ENCODE measurements at places on chromosomes 12 and 14. TPM values are rescaled to one million over a fixed set of nuclear protein-coding genes. Genes with fewer than 3 reads are reported as not detected.

DNA sequence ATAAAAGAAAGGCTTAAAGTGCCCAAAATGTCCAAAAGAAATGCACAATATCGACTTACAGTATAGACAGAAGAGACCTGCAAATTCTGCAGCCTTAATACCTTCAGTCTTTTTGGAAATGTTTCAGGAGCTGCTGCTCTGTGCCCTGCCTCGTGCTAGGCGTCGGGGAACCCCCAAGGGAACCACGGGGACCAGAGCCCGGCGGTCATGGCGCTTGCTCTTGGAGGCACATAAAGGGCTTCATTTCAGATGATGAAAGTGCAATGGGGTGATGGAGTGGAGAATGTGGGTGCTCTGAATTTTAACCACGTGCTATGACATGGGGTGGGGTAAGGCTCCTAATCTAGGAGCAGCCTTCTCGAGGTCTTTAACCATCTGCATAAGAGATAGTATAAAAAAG lies 14.8 kb upstream of the AACS start:
- DNase-seq: no peak

DNA sequence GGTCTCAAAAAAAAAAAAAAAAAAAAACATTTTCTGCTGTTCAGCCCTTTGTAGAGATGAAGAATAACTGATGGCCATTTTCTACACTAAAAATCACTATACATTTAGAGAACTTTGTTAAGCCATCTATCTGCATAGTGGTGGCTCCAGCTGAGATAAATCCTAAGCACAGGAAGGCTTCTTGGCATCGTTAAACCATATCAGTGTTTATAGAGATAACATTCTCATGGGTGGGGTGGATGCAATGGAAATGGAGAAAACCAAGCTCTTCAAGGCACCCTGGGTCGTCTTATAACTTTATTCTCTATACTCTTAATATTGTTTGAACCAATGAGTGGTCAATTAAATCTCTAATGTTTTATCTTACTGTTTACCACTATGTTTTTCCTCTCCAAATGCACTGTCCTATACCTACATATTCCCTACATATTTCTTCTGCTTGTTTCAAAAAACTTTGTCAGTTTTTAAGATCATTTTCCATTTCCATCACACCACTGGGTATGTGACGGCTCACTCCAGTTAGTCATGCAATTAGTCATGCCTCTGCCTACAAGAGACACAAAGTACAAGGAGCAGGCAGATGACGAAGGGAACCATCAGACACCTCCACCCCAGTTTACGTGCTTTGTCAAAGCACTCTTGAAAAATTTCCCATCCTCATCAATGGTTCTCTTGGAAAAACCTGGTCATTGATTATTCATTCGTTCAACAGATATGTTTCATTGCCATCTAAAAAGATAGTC lies 119.3 kb upstream of the OVCH1 start:
- DNase-seq: no peak

- DNase-seq: peak; percentile 31
Measured at GRCh38 chr12:39764944-39765560, 145.4 kb upstream of the ABCD2 start.

DNA sequence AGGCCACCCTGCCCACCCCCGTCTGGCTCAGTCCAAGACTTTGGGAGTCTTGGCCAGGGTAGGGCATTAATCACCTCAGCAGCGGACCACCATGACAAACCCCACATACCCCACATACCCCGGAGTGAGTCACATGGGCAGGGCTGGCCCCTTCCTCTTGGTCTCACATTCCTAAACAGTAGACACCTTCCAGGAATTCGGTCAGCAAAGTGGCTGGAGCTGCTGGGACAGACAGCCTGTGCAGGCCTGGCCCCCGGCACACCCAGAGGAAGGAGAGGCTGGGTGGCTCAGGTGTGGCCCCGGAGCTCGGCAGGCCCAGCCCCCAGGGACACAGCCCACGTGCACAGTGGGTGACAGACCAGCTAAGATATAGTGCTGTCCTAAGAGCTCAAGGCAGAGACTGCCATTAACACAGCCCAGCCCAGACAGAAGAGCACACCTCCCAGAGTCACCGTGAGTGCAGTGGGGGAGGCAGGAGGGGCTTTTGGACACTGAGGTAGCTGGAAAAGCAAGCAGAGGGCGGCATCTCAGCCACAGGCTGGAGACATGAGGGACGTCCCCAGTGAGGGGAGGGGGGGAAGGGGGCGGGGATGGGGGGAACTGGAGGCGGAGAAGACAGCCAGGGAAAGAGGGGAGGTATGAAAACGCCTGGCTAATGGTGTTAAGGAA lies 24.0 kb downstream of the CCDC85C start:
- DNase-seq: peak; percentile 77

GRCh38 chr12:54213079-54213478 lies 24.3 kb upstream of the SMUG1 start:
- DNase-seq: no peak

DNA sequence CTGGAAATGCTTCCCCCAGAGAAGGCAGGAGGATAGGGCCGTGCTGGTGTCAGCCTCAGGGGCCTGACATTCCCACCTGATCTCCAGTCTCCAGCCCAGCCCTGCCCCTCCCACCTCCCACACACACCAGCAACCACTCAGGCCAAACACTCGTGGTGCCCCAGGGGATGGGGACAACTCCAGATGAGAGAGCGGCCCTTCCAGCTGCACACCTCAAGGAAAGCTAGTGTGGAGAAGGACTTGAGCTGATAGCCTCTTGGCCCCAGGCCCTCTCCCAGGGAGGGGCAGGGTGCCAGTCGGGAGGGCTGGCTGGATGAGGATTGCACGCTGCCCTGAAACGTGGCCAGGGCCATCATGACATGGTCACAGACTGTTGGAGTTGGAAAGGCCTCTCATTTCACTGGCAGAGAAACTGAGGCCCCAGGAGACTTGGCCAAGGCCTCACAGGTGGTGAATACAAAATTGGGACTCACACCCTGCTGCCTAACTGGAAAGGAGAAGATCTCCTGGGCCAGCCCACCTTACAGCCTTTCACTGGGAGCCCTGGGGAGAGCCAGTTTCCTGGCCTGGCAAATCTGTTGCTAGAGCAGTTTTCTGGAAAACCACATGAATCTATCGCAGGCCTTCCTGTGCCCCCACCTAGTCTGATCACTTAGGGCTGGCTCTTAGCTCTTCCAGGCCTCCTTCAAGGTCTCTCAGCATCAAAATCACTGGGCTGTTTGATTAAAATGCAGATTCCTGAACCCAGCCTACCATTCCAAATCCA lies 52.1 kb downstream of the IRF2BPL start:
- no peak for DNase-seq

FSCB gene
- total RNA-seq: 2.2 TPM

- DNase-seq: no peak
Measured at GRCh38 chr14:24311837-24312615, 724 bp downstream of the LTB4R start.

SLC6A15 gene
- 13.7 TPM for total RNA-seq

KRT6C gene
- 2.6 TPM for total RNA-seq

GRCh38 chr12:105876396-105876927 lies 262.3 kb downstream of the NUAK1 start:
- DNase-seq: peak; percentile 17

DNA sequence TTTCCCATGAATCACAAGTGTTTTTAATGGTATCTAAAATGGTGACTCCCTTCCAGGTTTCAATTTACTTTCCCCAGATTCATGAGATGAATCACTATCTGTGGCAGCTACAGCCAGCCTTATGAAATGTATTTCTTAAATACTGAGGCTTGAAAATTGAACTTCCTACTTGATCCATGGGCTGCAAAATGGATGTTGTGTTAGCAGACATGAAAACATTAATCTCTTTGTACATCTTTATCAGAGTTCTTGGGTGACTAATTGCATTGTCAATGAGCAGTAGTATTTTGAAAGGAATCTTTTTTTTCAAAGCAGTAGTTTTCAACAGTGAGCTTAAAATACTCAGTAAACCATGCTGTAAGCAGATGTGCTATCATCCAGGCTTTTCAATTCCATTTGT lies 250.8 kb downstream of the SLC6A15 start:
- DNase-seq: peak; percentile 13

GRCh38 chr12:31231611-31232360 lies 94.2 kb downstream of the SINHCAF start:
- no peak for DNase-seq

DNA sequence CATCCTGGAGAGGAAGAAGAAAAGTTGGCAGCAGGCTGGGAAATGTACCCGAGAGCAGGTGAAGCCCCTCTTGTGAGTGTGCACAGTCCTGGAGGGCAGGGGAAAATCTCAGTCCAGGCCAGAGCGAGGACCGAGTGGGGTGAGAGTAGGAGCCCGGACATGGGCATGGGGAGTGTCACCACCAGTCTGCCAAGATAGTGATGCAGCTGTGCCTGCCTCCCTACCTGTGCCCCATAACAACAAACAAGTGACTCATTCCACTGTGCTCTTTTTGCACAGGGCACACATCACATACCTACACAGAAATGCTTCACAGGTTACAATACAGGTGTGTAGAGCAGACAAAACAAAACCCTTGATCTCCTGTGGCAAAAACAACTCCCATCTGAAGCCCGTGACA lies 205.9 kb upstream of the PELI2 start:
- DNase-seq: no peak

DNA sequence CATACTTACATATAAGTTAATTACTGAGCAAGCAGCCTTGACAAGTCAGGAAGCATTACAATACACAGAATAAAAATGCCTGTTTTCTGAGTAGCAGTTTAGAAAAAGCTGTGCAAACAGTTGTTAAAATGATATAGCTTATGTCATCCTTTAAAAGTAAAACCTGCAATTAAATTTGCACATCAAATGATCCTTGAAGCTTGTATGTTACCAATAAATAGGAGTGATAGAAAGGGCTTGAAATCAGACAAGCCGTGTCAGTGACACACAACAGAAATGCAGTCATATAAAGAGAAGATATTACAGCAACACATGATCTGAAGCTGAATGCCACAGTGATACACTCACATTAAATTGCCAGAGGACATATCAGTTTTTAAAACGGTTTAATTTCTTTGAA lies 70.0 kb downstream of the EPS8 start:
- DNase-seq: peak; percentile 58

DNA sequence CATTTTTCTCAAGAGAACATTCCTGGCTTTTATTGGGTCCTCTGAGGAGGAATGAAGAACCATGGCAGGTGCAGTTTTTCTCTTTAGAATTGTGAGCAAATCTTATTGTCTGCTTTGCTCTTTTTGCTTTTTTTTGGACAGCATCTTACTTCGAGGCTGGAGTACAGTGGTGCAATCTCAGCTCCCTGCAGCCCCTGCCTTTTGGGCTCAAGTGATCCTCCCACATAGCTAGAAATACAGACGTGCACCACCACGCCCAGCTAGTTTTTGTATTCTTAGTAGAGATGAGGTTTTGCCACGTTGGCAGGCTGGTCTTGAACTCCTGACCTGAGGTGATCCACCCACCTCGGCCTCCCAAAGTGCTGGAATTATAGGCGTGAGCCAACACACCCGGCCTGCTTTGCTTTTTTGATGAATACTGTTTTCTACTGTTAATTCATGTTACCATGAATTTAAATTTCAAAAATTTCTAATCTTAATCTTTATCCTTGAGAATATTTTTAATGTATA lies 71.5 kb downstream of the POLR3B start:
- DNase-seq: no peak

DNA sequence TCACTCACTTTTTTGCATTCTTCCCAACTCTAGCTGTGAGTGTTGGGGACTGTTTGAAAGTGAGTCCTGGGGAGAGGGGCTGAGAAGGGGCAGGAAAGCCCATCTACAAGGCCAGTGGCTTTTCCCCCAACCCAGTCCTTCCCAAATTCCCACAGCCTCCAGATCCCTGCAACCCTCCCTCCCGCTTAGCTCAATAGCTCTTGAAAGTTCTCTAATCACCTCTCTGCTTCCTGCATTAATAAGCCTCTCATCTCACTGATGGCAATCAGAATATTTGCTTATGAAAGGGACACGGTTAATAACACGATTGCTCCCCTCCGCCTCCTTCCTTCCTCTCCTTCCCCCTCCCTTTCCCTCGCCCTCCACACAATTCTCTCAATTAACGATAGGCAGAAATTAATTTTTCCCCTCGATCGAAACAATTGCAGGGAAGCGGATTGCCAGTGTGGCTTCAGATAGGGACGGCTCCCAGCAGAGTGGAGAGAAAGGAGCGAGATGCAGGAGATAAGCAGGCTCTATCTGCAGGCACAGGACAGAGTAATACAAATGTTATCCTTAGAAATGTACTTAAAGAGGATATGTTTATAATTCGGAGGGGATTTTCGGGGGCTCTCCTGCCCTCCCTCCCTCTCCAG lies 15.1 kb upstream of the GPATCH2L start:
- no peak for DNase-seq

DNA sequence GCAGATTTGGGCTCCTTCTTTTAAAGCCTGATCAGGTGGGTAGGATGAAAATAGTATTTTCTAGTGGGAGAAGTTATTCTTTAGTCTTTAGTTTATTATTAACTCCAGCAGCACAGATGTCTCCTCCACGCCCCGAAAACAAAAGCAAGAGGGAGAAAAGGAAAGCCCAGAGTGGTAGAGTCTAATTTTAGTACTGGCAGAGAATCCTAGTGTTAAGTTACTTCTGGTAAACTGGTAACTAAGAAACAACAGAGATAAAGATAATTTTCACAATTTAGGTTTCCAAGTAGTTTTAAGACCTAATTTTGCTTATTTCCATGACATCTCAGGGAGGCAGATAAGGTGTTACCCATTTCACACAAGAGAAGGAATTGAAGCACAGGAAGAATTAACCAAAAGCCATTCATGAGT lies 16.3 kb downstream of the ATP5MC2 start:
- DNase-seq: no peak

DNA sequence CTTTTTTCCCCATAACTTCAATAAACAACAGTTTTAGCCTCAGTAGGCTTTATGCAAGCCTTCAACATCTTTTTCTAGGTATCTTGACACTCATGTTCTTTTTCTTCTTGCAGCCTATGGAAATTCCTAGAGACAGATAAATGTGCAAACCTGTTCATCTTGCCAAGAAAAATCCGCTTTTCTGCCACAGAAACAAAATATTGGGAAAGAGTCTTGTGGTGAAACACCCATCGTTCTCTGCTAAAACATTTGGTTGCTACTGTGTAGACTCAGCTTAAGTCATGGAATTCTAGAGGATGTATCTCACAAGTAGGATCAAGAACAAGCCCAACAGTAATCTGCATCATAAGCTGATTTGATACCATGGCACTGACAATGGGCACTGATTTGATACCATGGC lies 295.9 kb downstream of the ZFP36L1 start:
- DNase-seq: no peak

MYF6 gene
- total RNA-seq: not detected

KLRC1 gene
- 3.9 TPM for total RNA-seq

GRCh38 chr12:53179687-53180219 lies 769 bp upstream of the ZNF740 start:
- no peak for DNase-seq

DNA sequence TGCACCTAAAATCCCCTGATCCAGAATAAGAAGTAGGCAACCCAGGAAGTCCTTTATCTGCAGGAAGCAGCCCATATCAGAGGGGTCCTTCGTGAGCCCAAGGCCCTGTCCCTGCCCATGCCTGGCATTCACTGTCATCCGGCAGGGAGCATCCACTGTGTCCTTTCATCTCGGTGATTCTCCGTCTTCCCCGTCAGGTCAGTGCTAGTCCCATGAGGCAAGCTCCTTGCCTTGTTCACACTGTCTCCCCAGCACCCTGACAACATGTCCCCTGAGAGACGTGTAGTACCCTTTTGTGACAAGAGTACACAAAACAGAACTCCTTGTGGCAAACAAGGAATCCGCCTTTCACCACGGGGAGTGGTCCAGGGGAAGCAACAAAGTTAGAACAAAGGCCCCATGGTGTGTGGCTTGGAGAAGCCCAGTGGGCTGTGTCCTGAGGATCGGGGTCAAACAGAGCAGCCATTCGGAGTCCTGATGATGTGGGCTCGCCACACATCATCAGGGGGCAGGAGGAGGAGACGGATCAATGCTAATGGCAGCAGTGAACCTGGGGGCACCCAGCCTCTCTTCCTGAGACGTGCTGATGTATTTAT lies 112.1 kb downstream of the DICER1 start:
- no peak for DNase-seq

TRHDE gene
- 94.6 TPM for total RNA-seq

Data from umbilical cord (tissue), 2 donors.